CD8-positive, alpha-beta T cell (primary cell): ENCODE measurements at places on chromosomes 3 and 15.

DNA sequence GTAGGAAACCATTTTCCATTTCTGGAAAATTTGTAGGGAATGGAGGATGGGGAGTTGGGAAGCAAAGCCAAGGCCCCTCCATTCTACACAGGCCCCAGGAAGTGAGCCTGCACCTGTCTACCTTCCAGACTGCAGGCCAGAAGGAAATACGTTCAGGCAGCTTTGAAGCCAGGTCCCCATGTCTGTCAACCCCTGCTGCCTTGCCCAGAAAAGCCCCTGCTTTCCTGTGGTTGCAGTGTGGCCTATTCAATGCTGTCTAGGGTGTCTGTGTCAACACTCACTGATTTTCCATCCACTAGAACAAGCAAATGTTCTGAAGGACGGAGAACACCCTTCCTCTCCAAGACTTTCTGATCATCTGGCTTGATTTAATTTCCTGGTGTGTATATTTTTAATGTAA is 281.9 kb downstream of the TLE3 start:
- DNase-seq, result peak; percentile 15

DNA sequence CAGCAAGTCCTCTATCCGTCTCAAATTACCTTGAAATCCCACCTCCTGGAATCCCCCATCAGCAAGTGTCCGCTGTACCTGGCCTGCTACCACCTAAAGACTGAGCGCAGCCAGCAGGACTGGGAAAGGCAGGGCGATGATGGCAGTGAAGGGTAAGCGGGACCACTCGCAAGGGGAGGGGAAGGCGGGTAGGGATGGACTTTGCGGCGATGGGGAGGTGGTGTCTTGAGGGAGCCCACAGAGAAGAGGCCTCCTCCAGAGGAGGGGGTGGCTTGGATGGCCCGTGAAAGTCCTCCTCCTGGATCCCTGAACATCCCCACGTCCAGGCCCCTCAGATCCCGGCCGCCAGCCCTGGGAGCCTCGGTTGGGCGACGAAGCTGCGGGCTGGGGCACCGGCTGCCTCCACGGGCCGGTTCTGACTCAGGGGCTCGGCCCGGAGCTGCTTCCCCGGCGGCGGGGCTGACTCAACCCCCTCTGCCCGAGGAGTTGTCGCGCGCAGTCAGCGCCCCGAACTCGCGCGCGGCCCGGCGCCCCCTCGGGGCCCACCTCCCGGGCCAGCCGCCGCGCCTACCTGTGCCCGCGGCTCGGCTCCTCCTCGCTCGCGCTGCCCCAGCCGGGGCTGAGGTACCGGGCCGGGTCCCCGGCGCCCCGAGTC is 512 bp downstream of the LARP6 start:
- DNase-seq, result no peak

DNA sequence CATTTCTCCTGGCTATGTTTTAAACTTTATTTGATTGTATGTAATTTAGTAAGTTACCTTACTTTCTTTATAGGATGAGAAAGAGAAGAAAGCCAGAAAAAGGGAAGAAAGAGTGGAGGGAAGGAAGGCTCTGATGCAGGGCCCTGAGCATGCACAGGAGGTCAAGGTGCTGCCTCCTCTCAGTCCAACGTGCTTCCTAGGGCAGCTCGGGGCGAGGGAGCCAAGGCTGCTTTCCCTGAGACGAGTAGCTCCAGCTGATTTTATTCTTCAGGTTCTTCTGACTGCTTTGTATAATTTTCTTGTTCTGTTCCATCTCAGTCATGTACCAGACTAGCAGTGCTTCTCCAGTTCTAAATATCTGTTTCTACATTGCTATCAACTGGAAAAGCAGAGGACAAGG is 3.4 kb downstream of the CORO2B start:
- no peak for DNase-seq

- no peak for DNase-seq
Observed at GRCh38 chr3:45748068-45748467, 48.3 kb downstream of the SLC6A20 start.

GRCh38 chr3:10726787-10727186 is 89.2 kb upstream of the SLC6A11 start:
- DNase-seq, result no peak

DNA sequence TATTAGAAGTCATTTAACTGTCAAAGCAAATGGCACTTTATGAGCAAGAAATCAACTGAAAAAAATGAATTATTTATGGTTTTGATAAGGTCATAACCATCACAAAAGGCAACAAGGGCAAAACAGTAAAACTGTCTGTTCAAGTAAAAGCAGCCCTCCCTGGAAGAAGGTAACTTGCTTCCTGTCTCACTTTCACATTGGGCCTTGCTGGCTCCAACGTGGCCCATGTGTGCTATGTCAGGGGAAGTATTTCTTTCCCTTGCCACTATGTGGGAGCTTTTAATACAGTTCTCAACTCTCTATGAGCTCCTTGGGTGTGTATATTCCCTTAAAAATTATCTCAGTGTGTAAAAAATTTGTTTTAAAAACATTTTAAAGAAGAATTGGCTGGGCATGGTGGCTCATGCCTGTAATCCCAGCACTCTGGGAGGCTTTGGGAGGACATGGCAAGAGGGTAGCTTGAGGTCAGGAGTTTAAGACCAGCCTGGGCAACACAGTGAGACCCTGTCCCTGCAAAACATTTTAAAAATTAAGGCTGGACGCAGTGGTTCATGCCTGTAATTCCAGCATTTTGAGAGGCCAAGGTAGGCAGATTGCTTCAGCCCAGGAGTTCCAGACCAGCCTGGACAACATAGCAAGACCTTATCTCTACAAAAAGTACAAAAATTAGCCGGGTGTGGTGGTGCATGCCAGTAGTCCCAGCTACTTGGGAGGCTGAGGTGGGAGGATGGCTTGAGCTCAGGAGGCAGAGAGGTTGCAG is 45.2 kb upstream of the TJP1 start:
- DNase-seq, result no peak

DNA sequence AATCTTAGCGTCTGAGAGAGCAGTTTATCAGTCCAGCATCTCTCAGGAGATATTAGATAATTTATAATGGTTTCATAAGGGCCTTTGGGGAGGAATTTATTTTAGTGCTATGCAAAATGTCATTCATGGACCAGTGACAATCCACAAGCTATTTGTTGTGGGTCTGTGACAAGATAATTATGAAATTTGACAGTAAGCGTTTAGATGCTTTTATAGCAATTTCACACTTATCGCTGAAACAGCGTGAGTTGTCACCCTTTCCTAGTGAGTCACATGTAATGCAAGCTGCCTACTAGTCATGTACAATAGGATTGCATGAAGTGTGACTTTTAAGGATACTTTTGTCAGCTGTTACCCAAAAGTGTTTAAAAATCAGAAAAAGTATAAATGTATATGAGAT is 315.6 kb upstream of the THBS1 start:
- no peak for DNase-seq

DNA sequence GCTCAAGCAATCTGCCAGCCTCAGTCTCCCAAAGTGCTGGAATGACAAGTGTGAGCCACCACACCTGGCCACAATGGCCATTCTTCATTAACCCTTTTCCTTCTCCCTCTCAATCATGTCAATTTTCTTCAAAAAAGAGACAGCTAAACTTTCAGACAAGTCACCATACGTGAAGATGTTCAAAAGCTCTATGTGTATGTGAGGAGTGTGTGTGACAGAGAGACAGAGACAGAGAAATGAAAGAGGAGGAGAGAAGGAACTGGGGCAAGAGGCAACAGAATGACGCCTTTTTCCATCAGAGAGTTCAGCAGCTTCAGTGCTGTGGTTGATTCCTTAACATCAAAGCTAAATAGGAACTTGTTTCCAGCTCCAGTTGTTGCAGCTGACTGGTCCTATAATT is 27.4 kb downstream of the OSBPL10 start:
- no peak for DNase-seq

DNA sequence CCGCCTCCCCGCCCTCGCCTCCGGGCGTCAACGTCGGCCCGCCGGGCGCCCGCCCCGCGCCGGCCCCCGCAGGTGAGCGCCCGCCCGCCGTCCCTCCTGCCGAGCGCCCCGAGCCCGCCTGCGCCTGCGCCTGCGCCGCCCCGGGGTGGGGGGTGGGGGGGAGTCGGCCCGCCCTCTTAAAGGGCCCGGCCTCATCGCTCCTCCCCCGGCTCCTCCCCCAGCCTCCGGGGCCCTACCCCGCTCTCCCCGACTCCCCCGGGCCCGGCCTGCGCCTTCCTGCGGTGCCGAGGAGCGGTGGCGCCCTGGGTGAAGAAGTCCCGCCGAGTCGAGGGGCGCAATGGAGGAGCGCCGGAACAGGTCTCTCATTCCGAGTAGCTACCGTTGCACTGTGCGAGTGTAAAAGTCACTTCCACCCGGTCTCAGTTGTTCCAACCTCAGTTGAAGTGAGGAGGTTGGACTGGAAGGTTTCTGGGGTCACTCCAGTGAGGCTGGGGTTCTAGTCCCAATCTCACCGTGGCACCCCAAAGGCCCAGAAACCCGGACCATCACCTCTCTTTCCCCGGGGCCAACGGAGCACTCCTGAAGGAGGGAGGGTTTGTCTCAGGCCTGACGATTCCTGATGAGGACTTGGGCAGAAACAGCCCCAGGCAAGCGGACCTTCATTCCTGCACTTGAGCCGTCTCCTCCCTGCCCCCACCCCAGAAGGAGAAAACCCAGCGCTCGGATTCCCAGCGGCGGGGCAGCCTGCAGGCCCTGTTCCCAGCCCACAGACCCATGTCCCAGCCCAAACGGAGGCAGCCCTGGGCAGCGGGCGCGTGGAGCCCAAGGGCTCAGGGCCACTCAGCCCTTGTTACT is 1.5 kb upstream of the TNK2 start:
- DNase-seq, result peak; percentile 95

GRCh38 chr15:33405096-33405495 is 94.3 kb downstream of the RYR3 start:
- DNase-seq, result no peak

GRCh38 chr3:142501004-142501926 is 53.4 kb upstream of the XRN1 start:
- DNase-seq, result no peak

DNA sequence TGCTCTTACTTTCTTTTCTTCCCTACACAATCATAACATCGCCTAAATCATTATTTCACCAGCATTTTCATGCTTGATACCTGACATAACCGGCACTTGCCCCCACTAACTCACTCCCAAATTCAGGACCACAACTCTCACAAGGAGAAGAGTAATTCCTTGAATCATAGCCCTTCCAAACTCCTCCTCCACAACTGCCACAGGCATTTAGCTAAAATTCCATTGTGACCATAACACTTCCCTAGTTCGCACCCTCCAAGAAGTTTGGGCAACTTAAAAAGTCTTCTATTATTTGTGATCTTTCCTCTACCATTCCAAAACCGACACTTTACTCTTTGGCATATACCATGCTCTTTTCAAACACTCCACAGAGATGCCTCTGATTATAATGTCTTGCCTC is 59.4 kb upstream of the XRN1 start:
- no peak for DNase-seq

GRCh38 chr3:102353805-102354204 is 81.0 kb upstream of the ZPLD1 start:
- DNase-seq, result no peak

- DNase-seq, result no peak
Observed at GRCh38 chr3:24881239-24881638, 386.6 kb upstream of the THRB start.

DNA sequence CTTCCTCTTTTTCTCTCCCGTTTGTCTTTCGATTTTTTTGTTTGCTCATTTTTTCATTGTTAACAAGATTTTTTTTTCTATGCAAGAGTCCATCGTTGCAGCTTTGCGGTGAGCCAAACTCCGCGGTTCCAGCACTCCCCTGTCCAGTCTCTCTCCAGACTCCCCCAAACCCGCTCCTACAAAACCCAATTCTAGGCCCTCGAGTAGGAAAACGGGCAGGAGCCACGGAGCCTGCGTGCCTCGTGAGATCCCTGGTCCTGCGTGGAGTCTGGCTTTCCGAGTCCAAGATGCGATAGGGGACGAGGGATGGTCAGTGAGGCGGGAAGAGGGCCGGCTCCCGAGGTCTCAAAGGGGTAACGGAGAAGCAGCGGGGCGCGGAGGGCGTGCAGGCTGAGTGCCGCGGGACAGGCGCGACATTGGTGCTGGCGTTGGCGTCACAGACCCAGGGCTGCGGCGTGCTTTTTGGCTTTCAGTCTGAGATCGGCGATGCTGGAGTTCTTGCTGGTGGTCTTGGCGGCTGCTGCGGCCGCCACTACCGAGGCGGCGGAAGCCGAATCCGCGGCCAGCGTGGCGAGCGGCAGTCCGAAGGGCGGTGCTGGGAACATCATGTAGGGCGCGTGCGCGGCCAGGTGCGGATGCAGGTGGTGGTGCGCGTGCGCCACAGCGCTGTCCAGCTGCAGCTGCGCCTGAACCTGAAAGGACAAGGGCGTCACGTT is 8.5 kb downstream of the SHOX2 start:
- DNase-seq, result peak; percentile 84

GRCh38 chr3:15271785-15272381 is 60.5 kb downstream of the SH3BP5 start:
- DNase-seq, result peak; percentile 62

- no peak for DNase-seq
Observed at GRCh38 chr3:9915254-9916141, 1.4 kb upstream of the IL17RC start.

DNA sequence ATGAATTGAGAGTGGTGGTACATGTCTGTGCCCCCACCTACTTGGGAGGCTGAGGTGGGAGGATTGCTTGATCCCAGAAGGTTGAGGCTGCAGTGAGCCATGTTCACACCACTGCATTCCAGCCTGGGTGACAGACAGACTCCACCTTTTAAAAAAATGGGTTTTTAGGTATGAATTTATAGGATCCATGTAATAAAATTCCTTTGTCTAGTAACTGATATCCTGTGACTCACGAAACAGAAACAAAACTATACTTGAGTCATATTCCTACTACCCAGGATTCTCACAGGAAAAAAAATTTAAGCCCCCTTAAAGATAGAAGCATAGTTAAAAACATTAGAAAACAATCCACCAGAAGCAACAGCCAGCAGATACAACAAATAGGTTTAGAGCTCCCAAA is 10.0 kb upstream of the CRTC3 start:
- DNase-seq, result no peak

DNA sequence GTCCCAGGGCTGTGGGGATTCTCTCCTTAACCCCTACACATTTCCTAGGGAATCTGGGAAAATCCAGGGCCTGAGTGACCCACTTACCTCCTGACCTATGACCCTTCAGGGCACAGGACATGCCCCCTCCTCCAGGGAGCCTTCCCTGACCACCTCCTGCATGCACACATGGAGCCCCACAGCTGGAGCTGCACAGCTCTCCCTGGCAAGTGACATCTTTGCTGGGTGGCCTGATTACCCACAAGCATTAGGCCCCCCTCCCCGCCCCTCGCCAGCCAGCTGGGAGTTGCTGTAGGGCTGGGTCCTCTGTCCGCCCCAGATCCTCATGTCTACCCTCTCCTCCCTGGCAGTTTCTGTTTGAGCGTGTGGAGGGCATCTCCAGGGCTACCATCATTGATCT is 21.4 kb downstream of the HDAC11 start:
- DNase-seq, result no peak

DNA sequence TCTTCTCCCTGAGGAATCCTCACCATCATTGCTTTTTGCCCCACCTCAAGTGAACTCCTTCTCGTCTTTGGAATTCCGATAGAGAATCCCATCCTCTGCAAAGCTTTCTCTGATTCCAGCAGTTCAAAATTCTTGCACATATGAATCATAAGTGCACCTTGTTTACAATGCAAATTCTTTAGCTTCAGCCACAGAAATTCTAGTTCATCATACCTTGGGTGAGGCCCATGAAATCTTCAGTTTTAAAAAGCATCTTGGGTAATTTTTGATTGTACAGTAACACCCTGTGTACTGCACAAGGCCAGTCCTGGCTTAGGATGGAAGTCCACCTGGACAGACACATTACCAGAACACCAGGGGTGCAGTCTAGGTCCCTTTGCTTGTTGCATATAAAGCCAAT is 30.8 kb downstream of the MDFIC2 start:
- DNase-seq, result no peak
